ENCODE measurements at places on chromosomes 1 and 21.
A peak's percentile ranks its signal among the peaks of the same experiment; 100 is the strongest.

DNA sequence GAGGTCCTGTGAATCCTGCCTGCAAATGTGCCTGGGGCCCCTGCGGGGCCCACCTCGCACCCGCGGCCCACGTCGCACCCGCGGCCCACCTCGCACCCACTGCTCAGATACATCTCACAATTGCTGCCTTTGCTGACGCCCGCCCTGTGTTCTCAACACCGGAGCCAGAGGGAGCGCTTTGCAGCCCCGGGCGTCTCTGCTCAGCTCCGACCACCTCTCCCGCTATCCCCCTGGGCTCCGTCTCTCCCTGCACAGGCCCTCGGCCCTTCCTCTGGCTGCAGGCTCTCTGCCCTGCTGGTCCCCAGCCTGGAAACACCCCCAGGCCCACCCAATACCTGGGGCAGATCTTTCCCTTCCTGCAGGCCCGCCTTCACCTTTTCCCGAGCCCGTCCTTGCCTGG, 44.8 kb downstream of the TP73 start:
- DNase-seq: no peak

GRCh38 chr1:31768407-31768907, 4.3 kb upstream of the ADGRB2 start:
- DNase-seq: no peak

DNA sequence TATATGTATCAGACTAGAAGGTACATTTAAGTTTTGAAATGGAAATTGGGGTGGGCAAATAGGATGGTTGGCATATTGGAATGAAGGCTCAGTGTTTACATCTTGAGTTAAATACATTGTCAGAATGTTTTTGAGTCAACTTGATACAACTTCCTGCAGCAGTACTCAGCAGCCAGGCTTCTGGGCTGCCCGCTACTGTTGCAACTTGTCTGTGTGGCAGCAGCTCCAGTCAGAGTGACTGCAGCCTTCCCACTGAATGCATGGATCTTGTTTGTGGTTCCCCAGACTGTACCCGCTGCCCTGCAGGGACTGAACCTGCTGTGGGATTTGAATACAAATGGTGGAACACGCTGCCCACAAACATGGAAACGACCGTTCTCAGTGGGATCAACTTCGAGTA, 24.9 kb upstream of the SARS1 start:
- DNase-seq: no peak

DNA sequence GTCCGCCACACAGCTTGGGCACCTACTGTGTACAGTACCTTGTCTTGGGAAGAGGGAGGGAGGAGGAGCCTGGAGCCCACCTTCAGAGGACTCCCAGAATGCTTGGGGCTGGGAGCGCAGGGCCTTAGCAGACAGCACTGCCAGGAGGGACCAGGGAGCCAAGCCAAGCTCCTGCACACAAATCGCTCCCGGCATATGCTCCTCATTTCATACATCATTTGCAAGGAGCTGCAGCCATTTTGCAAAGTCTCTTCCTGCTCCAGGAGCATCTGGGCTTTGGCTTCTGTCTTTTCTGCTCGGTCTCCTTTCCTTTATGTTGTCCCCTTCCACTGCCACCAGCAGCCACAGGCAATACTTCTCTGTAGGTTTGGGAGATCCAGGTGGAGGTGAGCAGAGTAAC, 175.2 kb upstream of the ZC3H12A start:
- DNase-seq: no peak

- DNase-seq: no peak
Measured at GRCh38 chr1:21828506-21829210, 16.6 kb downstream of the LDLRAD2 start.

DNA sequence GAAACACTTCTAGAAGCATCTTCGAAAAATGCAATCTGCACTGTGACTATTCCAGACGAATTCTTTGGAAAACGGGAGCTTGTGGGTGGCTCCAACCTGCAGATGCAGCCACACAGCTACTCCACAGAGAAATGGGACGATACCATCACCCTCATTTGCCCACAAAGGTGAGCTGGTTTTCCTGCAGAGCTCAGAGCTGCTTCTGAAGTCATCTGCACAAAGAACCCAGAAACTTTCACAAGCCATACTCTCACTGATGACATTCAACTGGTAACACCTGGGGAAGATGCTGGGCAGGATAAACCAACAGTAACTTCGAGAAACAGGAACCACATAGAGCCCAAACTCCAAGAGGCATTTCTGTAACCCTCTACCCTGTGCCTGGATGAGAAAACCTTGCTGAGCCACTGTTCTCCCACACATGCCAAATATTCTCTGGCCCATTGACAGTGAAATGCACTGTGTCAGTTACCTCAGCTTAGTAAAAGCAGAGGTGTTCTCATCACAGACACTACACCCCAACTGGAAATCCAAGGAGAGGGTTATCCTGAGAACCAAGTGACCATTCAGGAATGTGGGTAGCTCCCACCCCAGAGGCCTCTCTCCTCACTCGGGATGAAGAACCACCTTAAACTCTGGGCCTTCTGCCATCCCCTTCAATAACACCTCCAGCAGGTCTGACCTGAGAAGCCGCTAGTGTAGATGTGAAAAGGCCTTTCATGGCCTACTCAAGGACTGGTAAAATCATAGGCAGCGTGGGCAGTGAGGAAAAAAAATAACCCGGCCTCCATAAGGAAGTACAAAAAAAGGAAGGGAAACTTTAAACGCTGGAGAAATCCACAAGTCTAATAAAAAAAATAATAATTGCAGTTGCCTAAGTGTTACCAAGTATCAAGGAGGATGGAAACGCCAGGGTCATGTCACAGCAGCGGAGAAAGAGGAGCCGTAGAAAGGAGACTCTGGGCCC, 56.7 kb downstream of the HSF2BP start:
- no peak for DNase-seq

- DNase-seq: peak; percentile 81
Measured at GRCh38 chr1:212791261-212791675, 309 bp downstream of the NSL1 start.

- peak; percentile 80 for DNase-seq
Measured at GRCh38 chr1:174659823-174660222, 212.1 kb downstream of the GPR52 start.

- DNase-seq: no peak
Measured at GRCh38 chr1:184608581-184608980, 146.1 kb downstream of the EDEM3 start.

GRCh38 chr21:45069711-45070110, 4.7 kb upstream of the ADARB1 start:
- no peak for DNase-seq

- DNase-seq: no peak
Measured at GRCh38 chr1:40762144-40762923, 21.3 kb upstream of the KCNQ4 start.

GRCh38 chr1:9101510-9102146, 27.3 kb downstream of the GPR157 start:
- peak; percentile 63 for DNase-seq

DNA sequence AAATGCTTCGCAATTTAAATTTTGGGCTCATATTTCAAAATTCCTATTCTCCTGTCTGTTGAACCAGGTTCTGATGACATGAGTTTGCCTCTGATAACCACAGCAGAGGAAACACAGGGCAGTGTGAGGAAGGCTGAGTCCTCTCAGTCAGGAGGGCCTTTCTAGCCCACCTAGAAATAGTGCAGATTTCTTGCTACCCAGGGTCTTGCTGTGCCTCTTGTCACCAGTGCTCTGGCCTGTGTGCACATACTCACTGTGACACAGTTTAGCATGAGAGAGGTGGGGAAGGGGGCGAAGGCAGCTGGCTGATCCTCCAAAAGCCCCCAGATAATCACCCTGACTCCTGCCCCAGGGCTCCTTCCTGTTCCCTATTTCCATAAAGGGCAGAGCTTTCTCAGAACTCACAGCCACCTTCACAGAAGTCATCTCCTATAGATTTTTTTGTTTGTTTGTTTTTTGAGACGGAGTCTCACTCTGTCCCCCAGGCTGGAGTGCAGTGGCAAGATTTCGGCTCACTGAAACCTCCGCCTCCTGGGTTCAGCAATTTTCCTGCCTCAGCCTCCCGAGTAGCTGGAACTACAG, 23.7 kb downstream of the ERRFI1 start:
- no peak for DNase-seq

- DNase-seq: no peak
Measured at GRCh38 chr1:241172486-241172885, 184.5 kb downstream of the RGS7 start.

GRCh38 chr1:211285196-211285595, 26.0 kb downstream of the RCOR3 start:
- peak; percentile 87 for DNase-seq

- peak; percentile 47 for DNase-seq
Measured at GRCh38 chr1:156082309-156083091, at the start of gene MEX3A. Gene MEX3A (minus strand): TSS chr1:156082465. CDS start chr1:156081998, 467 bp downstream.

GRCh38 chr1:10474613-10475507, at the start of gene PEX14:
Gene PEX14 (plus strand): TSS chr1:10474950. CDS start chr1:10474967, 17 bp downstream.
- peak; percentile 75 for DNase-seq

- DNase-seq: no peak
Measured at GRCh38 chr1:36585569-36586548, 103.1 kb upstream of the CSF3R start.

GRCh38 chr1:109845658-109846057, 65.0 kb upstream of the CSF1 start:
- no peak for DNase-seq

- DNase-seq: no peak
Measured at GRCh38 chr1:244454412-244454811, 2.7 kb upstream of the ADSS2 start.

GRCh38 chr1:173871091-173871490, 2.9 kb downstream of the ZBTB37 start:
- no peak for DNase-seq

DNA sequence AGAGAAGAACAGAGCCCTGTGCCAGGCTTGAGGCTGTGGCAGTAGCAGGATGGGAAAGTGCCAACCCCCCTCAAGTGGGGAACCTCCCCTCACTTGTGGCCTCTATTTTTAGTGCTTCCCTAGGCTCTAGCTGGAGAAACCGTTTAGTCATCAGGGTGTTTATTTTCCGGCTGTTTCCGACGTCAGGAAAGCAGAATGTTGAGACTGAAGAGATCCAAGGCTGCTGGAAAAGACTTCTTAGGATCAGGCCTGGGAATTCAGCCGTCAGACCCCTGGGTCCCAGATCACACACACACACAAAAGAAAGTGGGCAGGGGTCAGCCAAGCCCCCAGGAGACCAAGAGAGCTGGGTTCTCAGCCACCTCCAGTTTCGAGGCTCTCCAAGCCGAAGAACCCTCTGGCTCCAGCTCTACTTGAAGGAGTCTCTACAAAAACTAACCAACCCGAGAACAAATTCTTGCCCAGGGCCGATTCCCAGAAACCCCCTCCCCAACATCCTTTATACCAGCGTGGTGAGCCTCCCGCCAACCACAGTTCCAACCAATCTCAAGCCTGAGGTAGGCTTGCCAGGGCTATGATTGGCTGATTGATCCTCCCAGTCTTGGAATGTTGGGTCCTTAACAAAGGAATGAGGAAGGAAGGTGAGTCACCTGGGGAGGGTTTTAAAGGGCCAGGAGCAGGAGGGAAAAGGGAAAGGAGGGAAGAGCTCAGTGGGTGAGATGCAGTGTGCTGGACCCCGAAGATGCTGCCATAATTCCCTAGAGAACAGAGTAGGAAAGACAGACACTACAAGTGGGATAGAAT, 2.5 kb upstream of the MEF2D start:
- peak; percentile 93 for DNase-seq

GRCh38 chr1:14598498-14599182, at the start of gene KAZN:
Gene KAZN (plus strand): TSS chr1:14598685.
- no peak for DNase-seq

DNA sequence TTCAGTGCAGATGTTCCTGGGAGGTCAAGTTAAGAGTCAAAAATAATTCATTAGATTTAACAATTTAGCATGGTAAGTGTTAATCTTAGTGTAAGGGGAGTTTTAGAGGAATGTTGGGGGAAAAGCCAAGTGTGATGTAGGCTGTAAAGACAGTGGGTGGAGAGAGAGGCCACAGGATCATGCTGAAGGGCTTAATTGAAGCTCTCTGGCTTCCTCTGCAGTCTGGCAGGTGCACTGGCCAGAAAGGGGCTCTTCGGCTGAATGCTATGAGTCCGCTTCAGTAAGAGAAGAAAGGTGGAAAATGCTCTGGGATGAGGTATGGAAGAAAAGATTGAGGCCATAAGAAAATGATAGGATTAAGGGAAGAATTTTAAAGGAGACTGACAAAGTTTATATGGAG, 3.0 kb downstream of the BRDT start:
- DNase-seq: no peak

DNA sequence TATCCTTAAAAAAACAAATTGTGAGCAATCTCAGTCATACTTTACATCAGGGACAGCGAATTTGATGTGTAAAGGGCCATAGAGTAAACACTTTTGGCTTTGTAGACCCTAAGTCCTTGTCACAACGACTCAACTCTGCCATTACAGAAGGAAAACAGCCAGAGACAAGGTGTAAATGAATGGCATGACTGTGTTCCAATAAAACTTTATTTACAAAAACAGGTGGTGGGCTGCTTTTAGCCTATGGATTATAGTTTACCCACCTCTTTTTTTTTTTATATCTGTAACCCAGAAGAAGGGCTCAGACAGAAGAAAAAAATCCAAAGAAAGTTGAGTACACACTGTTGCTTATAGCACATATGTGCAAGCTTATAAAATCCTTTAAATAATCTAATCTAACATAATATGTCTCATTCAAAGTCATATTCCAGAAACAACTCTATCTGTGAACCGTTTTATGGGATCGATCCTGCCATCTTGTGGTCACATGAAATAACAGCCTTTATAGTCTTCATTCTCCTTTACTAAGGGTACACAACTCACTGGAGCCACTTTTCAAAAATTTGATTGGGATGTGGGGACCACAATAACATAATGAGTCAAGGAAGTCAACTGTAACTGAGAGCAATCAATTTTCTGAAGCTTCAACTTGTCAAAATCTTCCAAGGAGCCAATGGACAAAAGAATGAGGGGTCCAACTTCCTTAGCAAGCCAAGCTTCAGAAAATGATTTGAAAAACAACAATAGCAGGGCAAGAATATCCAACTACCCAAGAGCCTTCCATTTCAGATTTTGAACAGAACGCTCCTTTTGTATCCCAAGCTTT, 142.2 kb upstream of the KRTAP19-8 start:
- DNase-seq: peak; percentile 59

- peak; percentile 51 for DNase-seq
Measured at GRCh38 chr1:89754518-89754917, 66.3 kb upstream of the LRRC8D start.

- DNase-seq: peak; percentile 43
Measured at GRCh38 chr1:31759298-31760023, 4.7 kb downstream of the ADGRB2 start.

DNA sequence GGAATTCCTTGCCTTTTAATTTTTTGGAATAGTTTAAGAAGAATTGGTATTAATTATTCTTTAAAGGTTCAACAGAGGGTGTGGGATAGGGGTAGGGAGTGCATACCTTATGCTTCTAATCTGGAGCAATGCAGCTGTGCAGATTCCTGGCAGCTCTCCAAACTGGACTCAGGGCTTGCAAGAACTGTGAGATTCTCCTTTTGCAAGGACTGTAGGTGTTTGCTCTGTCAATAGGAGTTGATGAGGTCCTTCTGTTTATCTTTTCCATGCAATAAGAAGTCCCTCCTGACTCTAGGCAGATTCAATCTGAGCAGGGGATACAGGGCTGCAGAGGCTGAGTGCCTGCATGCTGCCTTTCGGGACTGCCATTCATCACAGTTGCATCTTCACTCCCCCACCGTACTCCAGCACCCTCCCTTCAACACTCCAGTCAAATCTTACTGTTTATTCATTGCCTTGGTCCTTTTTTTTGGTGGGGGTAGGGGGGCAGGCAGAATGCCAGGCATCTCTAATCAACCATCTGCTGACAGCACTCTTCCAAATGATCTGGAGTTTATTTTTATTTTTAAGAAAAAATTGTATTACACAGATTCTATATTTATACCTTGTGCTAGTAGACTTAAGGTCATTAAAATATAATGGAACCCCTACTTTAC, 122.3 kb downstream of the DISC1 start:
- peak; percentile 5 for DNase-seq
